ENCODE measurements at places on chromosomes 13 and 19.
A peak's percentile ranks its signal among the peaks of the same experiment; 100 is the strongest.

GRCh38 chr13:40143106-40143505 lies 487.6 kb downstream of the COG6 start:
- no peak for DNase-seq

DNA sequence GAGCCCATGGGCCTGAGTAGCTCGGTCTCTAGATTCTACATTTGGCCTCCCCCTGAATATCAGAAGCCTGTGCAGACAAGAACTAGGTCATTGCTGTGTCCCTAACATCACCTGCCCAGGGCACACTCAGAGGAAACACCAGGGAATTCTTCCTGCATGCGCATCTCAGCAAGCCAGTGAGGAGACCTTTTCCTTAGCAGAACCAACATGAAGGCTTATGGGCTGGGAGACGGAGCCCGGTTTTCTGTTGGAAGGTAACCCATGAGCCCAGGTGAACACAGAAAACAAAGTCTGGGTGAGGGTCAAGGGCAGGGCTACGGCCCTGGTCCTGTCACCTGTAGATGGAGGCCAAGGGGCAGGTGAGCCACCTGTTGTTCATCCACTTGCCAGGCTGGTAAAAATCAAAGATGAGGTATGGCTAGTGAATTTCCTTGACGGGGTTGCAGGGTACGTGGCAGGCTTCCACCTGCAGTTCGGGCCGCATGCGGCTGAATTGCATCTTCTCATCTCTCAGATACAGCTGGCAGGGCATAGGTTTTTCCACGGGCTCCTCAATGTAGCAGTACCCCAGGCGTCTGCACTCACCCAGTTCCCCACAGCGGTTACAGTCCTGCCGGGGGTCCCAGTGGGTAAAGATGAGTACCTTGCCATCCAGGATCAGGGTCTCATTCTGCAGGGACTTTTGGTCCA lies 3.6 kb upstream of the FAM187B start:
- DNase-seq = no peak

- no peak for DNase-seq
Measured at GRCh38 chr13:22925881-22926747, 254.7 kb upstream of the SGCG start.

DNA sequence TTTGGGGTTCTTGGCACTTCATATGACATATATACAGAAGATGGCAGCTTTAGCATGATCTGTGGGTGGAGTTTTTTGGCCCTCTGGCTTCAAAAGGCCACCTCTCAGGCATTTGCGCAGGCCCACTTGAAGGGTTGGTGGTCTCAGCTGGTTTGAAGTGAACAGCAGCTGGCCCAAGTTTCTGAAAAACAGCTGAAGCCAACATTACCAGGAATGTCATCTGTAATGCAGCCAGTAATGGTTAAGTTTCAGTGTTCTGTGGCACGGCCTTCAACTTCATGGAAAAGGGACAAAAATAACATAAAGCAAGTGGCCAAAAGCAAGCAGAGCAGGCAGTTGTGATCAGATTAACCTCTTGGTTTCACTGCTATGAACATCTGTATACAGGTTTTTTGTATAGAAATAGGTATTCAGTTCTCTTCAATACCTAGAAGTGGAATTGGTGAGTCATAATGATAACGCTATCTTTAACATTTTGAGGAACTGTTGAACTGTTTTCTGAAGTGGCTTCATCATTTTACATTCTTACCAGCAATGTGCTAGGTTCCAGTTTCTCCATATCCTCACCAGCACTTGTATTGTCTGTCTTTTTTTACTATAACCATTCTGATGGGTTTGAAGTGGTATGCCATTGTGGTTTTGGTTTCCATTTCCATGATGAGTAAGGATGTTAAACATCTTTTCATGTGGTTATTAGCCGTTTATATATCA lies 245.4 kb downstream of the SHISA2 start:
- no peak for DNase-seq

DNA sequence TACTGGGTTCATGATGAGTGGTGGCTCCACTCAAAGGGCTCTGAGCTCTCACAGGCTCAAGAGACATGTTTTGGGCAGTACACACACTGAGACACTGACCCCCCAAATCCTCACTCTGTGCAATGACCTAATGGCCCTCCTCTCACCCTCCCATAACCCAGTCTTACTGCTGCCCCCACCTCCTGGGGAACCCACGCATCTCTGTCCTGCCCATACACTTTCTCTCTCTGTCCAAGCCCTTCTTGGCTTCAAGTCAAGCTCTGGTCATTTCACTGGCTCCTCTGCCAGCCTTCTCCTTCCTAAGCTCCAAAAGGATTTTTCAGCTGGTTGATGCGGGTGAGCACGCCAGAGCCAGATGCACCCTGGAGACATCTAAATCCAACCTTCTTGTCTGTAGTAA lies 187.9 kb upstream of the TSHZ3 start:
- no peak for DNase-seq

DNA sequence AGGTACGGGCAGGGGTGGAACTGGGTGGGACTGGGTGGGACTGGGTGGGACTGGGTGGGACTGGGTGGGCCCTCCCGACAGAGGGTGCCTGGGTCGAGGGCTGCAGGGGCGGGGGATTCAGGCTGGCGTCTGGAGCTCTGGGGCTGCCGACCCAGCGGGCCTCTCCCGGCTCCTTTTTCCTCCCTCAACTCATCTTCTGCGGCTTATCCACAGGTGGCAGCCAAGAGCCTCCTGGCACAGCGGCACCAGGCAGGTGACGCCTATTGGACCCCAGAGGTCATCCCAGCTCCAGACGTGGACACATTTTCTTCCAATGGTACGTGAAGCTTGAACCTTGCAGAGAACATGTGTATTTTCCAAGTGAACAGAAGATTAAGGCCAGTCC lies 533 bp downstream of the ZNF544 start:
- DNase-seq = peak; percentile 14

GRCh38 chr19:14479975-14480699 lies 5.0 kb upstream of the PTGER1 start:
- peak; percentile 69 for DNase-seq

GRCh38 chr13:64239372-64239771 lies 2823.7 kb upstream of the PCDH20 start:
- DNase-seq = no peak

DNA sequence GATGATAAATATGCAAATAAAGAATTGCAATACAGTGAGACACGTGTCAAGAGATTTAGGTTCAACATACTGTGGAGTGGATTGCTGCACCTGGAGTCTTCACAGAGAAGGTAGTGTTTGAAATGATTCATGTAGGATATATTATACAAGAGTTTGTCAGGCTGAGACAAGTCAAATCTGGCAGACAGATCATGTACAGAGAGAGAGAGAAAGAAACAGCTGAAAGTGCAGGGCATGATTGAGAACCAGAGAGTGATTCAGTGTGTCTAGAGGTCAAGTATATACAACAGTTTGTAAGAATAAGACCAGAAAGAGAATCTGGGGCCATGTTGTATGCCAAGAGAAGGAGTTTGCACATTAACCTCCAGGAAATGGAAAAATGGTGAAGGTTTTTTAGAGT lies 2.1 kb upstream of the VWA8 start:
- no peak for DNase-seq

DNA sequence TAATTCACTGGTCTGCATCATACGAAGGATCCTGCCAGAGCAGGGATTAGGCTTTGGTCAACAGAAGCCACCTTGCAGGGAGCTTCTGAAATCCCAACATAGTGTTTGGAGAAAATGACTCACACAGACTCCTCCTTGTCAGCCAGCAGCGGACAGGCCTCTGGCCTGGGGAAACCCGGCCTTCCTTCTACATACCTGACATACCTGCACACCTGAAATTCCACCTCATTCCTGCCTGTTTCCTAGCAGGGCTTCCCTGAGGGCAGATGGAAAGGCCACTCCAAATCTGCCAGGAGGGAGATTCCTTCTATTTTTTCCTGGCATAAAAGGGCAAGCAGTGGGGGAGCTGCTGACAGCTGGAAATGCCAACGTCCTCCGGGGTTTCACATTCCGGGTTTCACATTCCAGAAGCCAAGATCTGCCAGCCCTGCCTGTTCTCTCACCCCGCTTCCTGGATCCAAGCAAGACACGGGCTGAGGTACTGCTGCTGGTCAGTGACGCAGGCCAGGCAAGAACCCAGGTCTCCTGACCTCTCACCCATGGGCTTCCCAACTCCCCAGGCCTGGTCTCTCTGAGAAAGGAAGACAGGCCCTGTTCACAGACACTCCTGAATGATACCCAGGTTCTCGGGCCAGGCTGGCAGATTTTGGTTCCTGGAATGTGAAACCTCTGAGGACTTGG lies 18.2 kb upstream of the IGFL1 start:
- no peak for DNase-seq

- no peak for DNase-seq
Measured at GRCh38 chr19:19634516-19635312, 6.7 kb upstream of the LPAR2 start.

DNA sequence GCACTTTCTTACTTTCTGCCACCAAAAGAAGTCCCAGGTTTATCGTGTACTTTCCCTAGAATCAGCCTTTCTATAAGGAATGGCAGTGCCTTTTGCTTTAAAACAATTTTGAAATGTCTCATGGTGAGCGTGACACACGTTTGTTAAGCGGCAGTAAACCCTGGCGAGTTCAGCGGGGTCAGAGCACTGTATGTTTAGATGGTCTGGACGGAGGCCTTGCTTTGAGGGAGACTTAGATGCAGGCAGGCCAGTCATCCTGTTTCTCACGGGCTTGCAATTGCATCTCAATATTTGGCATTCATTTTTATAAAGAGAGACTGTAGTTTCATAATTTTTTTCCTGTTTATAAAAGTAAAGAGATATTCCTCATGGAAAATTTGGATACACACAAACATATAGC lies 96.4 kb downstream of the TNFRSF19 start:
- DNase-seq = no peak

DNA sequence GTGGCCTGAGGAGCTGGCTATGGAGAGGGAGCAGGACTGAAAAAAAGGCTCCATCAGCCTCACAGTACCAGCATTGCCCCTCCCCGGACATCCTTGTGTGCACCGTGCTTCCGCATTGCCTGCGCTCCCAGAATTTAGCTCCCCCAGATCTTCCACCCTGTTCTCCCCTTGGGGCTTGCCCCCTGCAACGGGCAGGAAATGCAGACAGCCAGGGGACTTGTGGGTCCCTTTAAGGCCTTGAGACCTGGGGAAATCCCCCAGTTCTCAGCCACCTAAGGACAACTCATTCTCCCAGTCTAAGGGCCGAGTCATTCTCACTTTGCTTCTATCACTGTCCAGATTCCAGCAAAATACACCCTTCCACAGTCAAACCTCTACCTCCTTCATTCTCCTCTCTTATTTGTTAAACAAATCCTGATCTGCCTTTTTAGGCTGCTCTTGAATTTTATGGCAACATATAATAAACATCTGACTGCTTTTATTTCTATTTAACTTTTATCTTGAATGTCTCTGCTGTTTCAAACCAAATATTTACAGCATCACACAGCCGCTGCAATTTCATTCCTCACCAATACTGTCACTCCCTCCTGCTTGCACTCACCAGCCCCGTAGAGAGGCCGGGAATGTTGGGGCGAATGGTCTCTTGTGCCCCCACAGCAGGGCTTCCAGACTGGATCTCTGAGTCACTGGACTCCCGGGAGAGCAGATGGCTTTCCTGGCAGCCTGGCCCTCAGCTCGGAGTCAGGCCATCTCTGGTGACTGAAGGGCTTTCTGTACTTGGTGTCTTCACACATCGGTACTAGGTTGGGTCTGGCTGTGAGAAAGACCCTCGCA lies 221.9 kb downstream of the TSHZ3 start:
- DNase-seq = no peak

DNA sequence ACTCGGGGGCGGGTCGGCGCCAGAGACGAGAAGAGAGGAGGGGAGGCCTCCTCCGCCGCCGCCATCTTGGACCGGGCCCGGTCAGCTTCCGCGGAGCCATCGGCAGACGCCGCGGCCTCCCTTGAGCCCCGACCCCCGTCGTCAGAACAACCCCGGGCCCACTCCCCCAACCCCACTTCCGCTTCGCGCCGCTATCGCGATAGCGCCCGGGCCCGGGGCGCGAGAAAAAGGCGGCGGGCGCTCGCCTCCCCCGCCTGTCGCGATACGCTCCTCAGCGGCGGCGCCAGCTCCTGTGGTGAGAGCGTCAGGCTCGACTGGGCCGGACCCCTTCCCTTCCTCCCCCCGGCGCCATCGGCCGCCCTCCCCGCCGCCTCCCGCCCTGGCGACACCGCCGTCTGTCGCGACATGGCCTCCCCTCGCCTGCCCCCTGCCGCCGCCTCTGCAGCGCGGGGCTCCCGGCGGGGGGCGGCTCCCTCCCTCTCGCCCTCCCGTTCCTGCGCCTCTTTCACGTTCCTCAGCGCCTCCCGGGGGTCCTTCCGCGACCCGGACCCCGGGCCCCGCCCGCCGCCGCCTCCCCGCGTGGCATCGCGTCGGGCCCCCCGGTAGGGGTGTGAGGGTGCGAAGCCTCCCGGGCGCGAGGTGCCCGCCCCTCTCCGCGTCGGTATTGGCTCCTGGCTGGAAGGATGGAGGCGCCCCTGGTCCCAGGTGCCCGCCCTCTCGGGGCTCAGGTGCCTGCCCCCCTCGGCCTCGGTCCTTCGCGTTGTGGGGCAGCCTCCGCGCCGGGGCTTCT lies at the start of gene CNOT3:
Gene CNOT3, plus strand, starts transcription at position 64 of the 790 bp plus-strand sequence. CDS start 5,217 bp downstream, outside the sequence.
- peak; percentile 17 for DNase-seq

- DNase-seq = no peak
Measured at GRCh38 chr19:2488942-2489731, 13.2 kb downstream of the GADD45B start.

GRCh38 chr19:6532244-6532999 lies 1.6 kb downstream of the TNFSF9 start:
- DNase-seq = no peak

DNA sequence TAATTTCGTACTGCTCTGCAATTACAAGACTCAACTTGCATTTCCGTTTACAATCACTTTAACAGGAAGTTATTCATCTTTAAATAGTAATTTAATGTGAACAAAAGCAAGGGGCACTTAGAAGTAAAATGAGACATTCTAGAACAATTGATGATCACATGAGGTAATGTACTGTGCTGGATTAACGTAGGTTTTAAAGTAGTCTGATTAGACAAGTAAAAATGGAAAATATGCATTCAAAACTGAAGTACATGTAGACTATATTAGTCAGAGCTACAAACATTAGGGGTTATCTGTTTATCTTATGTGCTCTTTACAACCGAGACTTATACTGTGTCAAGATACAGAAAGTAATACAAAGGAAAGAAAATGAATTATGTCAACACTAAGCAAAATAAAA lies 1528.0 kb downstream of the SLITRK5 start:
- no peak for DNase-seq

GRCh38 chr13:88919970-88920628 lies 1248.9 kb downstream of the SLITRK5 start:
- no peak for DNase-seq

DNA sequence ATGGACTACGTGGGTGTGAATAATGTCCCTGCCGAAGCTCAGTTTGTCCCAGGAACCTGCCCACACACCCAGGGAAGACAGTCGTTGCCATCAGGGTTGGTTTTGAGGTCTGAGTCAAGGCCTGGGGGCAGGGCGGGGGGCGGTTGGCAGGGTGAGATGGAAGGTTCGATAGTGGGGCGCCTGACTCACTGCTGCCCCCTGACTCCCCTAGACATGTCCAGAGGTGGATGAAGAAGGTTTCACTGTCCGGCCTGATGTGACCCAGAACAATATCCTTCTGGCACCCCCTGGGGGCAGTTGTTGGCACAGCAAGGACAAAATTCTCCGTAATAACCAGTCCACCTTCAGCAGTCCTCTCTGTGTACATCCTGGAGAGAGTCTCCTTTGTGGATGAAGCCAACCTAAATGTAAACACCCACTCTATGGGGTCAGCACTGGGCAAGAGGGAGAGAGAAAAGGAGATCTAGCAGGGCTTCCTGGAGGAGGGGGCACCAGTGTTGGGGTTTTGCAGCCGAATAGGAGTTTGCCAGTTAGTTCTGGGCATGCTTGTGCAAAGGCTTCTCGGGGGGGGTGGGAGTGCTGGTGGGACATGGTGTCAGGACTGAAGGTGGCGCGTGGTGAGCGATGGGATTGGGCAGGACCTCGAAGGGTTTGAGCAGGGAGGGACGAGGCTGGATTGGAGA lies 19.6 kb upstream of the B3GNT3 start:
- DNase-seq = peak; percentile 40

GRCh38 chr13:73001971-73002370 lies 56.8 kb upstream of the KLF5 start:
- DNase-seq = no peak
